ENCODE measurements at places on chromosomes 3 and 15.

DNA sequence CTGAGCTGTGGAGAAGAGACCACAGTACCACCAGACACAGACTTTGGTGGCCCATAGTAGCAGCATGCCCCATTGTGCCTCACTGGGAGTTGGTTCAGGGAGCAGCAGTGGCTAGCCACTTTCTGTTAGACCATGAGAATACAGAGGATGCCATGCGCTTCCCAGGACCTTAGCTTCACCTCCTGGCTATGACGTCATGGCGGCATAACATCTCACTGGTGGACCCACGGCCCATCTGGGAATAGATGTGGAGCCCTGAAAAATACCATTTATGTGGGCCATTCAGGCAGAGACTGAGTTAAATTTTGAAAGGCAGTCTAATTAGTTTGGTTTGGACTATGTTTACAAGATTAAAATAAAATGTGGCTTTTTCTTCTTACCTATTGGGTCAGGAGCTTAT lies 55.1 kb upstream of the NMD3 start:
- DNase-seq: no peak

DNA sequence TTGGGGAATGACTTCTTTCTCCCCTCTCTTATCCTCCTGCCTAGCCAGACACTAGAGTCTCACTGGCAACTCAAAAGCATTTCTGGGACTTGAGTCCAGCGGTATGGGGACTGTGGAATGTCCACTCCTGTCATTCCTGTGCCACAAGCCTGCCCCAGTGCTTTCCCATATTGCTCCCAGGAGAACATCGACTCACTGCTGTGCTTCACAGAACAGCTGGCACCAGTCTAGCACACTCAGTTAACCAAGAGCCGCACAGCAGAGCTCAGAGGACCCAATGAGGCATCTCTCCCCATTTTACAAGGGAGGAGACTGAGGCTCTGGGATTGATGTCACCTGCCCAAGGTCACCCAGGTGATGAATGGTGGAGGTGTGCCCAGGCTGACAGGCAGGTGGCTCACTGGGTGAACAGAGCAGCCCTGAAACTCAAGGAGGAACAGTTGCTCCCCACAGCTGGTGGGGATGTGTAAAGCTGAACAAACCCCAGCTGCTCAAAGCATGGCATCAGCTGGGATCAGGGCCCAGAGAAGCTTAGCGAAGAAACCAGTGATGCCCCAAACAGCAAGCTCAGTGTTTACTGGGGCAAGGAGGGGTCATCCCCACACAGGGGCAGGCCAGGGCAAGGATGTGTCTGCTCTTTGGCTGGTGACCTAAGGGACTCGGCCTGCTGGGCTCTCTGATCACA lies 35.4 kb upstream of the DUSP7 start:
- DNase-seq: no peak

- DNase-seq: no peak
Observed at GRCh38 chr3:106823701-106824100, 553.5 kb upstream of the CCDC54 start.

GRCh38 chr15:43390723-43391122 lies 19.8 kb downstream of the TUBGCP4 start:
- DNase-seq: no peak

DNA sequence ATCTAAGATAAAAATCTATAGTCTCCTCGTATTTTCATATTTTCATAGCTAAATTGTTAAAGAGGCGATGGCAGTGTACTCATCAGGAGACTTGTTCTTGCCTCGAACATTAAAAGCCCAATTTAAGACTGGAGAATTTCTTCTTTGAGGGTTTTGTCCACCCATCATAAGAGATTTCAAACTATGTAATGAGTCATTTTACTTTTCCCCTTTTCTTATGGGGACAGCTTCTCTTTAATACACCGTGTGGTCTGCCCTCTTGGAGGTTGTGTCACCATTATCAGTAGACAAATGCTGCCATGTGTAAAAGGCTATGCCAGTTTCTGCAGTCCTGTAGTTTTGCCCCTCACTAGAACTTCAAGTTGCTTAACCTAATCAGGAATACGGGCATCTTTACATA lies 16.9 kb downstream of the TGFBR2 start:
- no peak for DNase-seq

- DNase-seq: no peak
Observed at GRCh38 chr15:64548235-64548634, 87.9 kb downstream of the ZNF609 start.

DNA sequence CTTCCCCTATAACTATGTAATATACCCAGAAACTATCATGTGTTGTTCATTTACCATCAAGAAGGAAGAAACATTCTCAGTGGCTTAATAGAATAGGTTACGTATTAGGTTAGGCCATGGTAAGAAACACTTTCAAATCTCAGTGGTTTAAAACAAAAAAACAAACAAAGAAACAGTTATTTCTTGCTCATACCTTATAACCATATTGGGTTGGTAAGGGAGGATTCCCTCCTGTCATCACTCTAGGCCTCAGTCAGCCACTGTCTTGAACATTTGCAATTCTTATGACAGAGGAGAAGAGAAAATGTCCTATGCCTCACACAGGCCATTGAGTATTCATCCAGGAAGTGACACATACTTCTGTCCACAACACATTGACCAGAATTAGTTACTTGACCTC lies 727.7 kb upstream of the NECTIN3 start:
- DNase-seq: no peak

- no peak for DNase-seq
Observed at GRCh38 chr15:66631616-66632263, 65.9 kb upstream of the LCTL start.

- DNase-seq: no peak
Observed at GRCh38 chr15:34084086-34084485, 17.6 kb downstream of the EMC7 start.

DNA sequence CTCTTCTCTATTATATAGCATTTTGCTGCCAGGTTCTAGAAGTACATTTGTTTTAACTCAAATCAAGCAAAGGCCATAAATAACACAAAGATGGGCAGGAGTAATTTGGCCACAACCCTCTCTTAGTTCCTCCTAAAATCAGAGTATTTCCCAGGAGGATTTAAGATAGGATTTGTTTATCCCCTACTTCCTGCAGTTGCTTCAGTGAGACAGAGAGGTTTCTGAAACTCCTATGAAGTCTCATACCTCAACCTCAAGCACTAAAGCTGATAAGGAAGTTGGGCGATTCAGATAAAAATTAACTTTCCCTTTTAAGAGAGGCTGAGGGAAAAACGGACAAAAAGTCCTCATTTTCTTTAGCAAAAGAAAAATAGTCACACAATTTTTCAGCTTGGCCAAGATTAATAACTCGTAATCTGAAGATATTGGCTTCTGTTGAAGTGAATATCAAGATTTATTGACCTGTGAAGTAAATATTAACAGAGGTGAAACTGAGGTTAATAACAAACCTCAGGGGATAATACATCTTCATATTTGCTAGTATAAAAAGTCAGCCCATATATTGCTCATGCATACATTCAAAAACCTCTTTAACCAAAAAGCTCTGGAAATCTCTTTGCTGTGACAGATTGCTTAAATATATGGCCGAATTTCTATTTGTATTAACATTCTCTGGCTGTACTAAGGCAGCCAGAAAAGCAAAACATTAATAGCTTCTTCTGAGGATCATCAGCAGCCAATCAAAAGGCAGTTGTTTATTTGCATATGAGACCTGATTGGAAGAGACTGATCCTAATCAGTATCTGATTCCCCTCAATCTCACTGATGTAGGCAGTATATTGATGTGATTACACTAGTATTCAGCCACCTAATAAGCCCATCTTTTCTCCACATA lies 90.6 kb upstream of the GADL1 start:
- DNase-seq: no peak

DNA sequence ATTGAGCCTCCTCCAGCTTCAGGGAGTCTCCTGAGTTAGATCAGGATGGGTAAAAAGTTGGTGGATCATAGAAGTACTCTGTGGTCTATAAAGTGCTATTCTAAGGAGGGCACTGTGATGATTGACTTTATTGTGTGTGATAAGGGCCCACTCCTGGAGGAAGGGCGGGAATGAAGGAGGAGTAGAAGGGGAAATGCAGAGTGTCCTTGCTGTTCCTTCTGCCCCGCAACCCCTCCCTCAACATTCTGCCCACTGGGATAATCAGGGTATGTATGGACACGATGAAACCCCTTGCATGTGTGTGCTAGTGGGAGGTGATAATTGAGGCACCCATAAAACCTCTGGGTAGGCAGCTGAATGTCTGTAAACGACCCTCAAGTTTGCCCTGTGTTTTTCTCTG lies 66.2 kb downstream of the CLDN11 start:
- no peak for DNase-seq

DNA sequence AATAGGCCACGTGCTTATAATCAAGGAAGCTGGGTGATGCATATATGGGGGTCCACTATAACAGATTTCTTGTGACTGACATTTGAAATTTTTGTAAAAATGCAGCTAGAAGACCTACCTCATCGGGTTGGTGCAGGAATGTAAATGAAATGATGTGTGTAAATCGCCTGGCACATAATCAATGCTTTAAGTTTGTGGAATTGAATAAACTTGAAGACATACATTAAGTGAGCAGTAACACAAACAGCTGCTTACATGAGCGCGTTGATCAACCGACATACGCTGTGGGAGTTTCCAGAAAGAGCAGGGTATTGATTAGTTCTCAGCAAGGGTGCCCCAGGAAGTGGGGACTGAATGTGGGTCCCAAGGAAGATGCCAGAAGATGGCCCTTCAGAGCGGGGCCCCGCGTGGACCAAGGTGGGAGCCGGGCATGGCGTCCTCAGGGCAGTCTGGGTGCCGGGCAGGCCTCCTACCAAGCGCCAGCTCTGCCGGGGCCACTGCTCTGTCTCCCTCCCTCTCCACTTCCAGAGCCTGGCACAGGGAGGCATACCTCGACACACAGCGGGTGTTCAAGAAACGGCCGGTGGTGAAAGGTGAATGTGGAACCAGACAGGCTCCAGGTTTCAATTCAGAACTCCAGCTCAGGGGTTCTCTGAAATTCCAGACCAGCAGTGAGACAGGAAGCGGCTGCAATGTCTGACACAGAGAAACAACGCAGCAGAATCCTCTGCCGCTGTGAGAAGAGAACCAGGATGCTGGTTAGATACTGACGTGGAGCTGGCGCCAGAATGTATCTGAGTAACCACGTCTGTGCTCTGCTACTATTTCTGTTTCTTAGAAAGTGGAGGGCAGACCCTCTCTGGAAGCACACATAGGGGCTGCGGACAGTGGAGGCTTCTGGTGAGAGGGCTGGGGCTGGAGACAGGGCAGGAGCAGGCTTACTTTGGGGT lies 12.6 kb downstream of the BFSP2 start:
- no peak for DNase-seq

- DNase-seq: no peak
Observed at GRCh38 chr3:66585520-66586095, 84.8 kb upstream of the LRIG1 start.

DNA sequence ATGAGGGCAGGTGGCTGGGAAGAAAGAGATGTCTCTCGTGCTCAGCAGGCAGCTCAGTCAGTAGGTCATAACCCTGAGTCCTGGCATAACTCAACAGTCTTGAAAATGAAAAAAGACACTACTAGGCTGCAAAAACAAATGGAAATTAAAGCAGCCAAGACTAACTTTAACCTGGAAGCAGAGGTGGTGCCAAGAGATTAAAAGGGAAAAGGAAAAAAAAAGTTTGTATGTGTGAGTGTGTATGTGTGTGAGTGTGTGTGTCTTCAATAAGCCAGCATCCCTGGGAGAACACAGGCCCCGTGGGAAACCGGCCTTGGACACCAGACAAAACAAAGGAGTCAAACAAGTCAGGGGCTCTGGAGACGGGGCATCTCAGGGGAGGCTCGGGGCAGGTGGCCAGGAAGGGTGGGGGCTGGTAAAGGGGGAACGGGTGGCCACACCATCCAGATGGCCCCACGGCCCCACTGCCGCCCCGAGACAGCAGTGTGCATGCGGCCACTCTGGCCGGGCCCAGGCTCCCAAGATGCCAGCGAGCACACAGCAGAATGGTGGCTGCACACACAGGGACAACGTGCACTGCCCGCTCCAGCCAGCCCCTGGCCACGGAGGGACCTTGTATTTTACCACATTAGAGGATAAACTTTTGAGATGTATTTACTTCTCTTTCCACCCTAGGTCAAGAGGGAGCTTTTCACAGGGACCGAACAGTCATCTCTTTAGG lies 23.8 kb downstream of the CYFIP1 start:
- DNase-seq: no peak

GRCh38 chr15:80736560-80736959 lies 41.5 kb downstream of the ABHD17C start:
- no peak for DNase-seq

DNA sequence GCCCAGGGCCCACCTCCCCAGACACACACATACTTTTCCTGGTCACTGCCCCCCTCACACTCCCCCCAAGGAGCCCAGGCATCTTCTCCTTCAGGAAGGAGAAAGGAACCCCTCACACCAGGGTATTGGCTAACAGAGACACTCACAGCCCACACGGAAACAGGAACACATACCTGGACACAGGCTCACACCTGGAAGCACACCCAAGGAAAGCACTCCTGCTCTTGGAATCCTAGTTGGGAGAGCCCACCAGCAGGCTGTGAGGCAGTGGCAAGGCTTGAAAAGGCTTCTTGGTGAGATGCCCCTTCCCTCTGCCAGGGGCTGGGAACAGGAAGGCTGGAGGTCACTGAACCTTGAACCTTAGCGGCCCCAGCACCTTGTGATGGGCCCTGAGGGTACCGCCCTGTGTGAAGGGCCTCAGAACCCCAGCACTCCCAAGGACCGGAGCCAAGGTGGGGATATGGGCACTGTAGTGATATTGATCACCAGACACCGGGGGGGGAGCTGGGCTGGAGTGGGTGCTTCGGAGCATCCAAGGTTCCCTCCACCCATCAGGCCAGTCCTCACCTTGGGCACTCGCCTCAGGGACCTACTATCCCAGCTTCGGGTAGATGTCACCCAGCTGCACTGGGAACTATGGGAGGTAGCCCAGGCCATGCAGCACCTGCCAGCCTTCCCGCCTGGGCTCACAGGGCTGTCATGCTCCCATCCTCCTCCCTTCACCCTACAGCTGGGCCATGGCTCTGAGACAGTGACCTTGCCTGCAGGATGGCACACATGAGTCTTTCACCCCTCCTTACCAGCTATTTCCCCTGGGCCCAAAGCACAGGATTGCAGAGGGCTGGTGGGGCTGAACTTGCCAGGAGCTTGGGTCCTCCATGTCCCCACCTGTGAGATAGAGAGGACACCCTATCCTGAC lies 16.4 kb downstream of the MYL3 start:
- DNase-seq: no peak
